Uterus (tissue), 4 donors: ENCODE measurements at places on chromosomes 4 and X. TPM values are rescaled to one million over a fixed set of nuclear protein-coding genes. Genes with fewer than 3 reads are reported as not detected.
A peak's percentile ranks its signal among the peaks of the same experiment; 100 is the strongest.

Gene PDE5A
- total RNA-seq = 13.5 TPM

- DNase-seq = no peak
Observed at GRCh38 chr4:832536-832935, 6.6 kb upstream of the CPLX1 start.

- peak; percentile 68 for DNase-seq
Observed at GRCh38 chrX:123961268-123962005, at the start of gene STAG2. STAG2 (plus strand) TSS chrX:123961706; CDS start chrX:124022628, 60,922 bp downstream.

GRCh38 chrX:120140293-120140981, 18.0 kb upstream of the RHOXF2 start:
- no peak for DNase-seq

DNA sequence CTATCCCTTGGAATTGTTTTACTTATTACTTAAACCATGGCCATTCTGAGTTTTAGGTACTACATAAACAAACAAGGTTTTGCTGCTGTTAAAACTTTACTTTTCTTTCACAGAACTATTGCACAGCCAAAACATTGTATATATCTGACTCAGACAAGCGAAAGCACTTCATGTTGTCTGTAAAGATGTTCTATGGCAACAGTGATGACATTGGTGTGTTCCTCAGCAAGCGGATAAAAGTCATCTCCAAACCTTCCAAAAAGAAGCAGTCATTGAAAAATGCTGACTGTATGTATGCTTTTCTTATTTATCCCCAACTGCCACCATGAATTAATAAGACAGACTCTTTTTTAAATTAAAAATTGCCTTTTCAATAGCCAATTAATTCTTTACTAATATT, 69.8 kb downstream of the CCKAR start:
- no peak for DNase-seq

- peak; percentile 29 for DNase-seq
Observed at GRCh38 chrX:133335027-133335426, 80.3 kb downstream of the GPC4 start.

- no peak for DNase-seq
Observed at GRCh38 chr4:172927096-172927814, 241.4 kb upstream of the GALNT7 start.

- no peak for DNase-seq
Observed at GRCh38 chrX:129099207-129099606, 424.1 kb downstream of the SMARCA1 start.

Gene ANK2
- 64.5 TPM for total RNA-seq

DNA sequence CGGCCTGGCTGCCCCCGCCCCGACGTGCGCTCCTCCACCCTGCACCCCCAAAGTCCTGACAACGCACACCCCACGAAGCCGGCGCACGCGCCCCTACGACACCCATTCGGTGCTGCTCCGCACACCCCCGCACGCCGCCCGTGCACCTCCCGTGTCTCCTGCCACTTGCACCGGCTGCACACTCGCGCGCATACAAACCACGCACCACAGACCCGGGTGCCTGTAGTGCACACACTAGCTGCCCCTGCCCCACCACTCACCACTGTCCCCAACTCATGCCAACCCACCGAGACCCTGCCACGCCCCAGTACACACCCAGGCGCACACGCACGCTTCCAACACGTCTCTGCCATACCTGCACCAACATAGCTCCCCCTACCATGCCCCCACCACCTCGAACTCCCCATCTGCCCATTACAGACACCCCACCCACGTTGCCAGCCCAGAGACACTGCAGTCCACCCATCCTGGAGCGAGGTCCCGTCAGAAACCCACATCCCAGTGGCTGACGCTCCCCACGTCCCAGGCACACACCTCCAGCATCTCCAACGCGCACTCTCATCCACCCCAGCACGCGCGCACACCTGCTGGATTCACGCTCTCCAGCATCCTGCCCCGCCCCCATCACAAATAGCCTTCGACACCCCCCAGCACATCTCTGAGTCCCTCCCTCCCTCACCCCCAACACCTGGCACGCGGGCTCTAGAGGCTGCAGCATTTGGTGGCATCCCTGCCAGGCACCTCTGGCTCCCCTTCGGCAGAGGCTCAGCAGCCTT, 4.2 kb upstream of the DUSP9 start:
- DNase-seq = peak; percentile 9

Gene PDCL2
- total RNA-seq = not detected

Gene P2RY4
- total RNA-seq = 0.64 TPM

DNA sequence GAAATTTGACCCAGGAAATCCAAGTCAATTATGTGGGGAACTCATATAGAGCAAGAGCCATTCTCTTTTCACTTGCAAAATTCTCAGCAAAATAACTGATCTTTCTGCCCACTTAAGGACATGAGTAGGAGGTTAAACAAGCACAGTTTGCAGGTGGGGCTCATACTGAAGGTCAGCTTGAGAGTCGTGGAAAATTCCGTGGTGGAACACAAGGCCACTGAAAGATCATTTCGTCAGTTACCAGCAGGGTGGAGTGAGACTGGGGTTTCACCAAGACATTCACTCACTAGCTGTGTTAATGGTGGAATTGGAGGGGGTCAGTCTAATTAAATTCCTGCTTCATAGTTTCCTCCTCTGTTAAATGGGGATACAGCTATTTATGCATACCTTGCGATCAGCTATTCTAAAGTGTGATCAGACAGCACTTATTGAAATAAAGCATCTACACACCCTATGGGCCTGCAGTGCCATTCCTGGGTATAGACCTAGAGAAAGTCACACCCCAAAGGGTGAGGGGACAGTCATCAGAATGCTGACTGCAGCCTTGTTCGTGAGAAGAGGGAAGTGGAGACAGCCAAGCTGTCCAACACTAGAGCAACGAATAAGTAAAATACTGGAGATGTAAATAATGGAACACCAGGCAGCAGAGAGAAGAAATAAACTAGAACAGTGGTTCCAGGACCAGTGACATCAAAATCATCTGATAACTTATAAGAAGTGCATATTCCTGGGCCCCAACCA, 42.7 kb upstream of the CLNK start:
- no peak for DNase-seq

GRCh38 chr4:81173213-81173612, 41.8 kb downstream of the PRKG2 start:
- no peak for DNase-seq
